ENCODE measurements at places on chromosomes 5 and 9.

GRCh38 chr9:108035487-108035886 lies 545.9 kb upstream of the KLF4 start:
- DNase-seq: no peak

DNA sequence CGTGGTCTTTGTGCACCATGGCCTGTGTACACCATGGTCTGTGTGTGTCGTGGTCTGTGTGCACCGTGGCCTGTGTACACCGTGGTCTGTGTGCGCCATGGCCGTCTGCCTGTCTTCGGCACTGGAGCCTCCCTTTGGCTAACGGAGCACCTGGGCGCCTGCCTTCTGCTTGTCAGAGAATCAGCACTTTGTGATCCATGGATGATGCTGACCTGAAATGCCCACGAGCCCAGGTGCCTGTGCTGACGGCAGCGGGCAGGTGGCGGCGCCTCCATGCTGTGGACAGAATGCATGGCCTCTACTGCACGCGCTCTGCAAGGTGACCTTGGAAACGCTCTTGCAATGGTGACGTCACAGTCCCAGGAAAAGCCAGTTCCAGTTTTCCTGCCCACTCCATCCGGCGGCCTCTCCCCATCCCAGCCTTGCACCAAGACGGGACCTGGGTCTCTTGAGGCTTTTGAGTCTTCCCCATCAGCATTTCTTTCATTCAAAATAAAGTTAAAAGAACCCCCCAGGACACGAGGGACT lies 14.6 kb downstream of the LCN9 start:
- DNase-seq: no peak

GRCh38 chr5:15285901-15286583 lies 213.9 kb upstream of the FBXL7 start:
- no peak for DNase-seq

GRCh38 chr5:151596828-151597539 lies 5.9 kb upstream of the FAT2 start:
- no peak for DNase-seq

DNA sequence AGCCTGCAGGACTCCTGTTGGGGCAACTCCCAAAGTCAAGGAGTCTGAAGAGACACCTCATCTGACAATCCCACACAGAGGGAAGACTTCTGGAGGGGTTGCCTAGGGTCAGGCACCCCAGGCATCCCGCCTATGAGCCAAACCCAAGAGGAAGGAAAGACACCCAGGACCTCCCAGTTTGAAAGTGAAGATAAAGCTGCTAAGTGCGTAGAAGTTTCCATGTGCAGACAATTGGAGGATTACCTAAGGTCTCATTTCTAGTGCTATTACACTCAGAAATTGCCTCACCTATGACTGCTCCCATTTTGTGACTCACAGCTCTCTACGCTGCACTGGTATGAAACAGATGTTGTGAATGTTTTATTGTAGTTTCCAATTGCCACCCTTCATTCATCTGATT lies 322.9 kb downstream of the SLIT3 start:
- no peak for DNase-seq

GRCh38 chr9:135858491-135859185 lies 48.7 kb downstream of the CAMSAP1 start:
- no peak for DNase-seq
